ENCODE measurements at places on chromosomes 1 and 21. TPM values are rescaled to one million over a fixed set of nuclear protein-coding genes. Genes with fewer than 3 reads are reported as not detected.

Gene HCRTR1
- not detected for total RNA-seq

Gene OLFM3
- 0.39 TPM for total RNA-seq

Gene S100A7A
- not detected for total RNA-seq

Gene CACNA1S
- not detected for total RNA-seq

Gene ZBTB37
- total RNA-seq = 8.4 TPM

Gene ARMH1
- 2.3 TPM for total RNA-seq

Gene SYT6
- total RNA-seq = not detected

Gene DIRAS3
- 1.0 TPM for total RNA-seq

Gene ACKR1
- total RNA-seq = 19.2 TPM

Gene LPAR3
- total RNA-seq = 2.8 TPM

Gene GUCA2A
- 1,178 TPM for total RNA-seq

Gene CDCP2
- total RNA-seq = 0.14 TPM

Gene C1orf35
- 11.9 TPM for total RNA-seq

Gene SORT1
- 123 TPM for total RNA-seq

Gene SPOCD1
- total RNA-seq = 0.79 TPM

Gene PAPPA2
- 2.0 TPM for total RNA-seq

Gene SPATA6
- total RNA-seq = 11.2 TPM

Gene PLEKHO1
- total RNA-seq = 4.8 TPM

Gene USH2A
- total RNA-seq = 0.03 TPM

Gene SLC1A7
- total RNA-seq = 1.1 TPM

Gene KRTAP12-2
- total RNA-seq = not detected

Gene OR2T33
- total RNA-seq = not detected

Gene IL20
- total RNA-seq = not detected

Gene B3GALT5
- 115 TPM for total RNA-seq

Gene LRIG2
- total RNA-seq = 16.4 TPM

Gene ETV3L
- total RNA-seq = not detected

Gene SLC45A3
- total RNA-seq = 19.5 TPM

Gene CHI3L2
- 1.2 TPM for total RNA-seq

Gene SEC16B
- 4.7 TPM for total RNA-seq

Gene FAM43B
- total RNA-seq = 0.09 TPM

Gene CRYBG2
- total RNA-seq = 21.5 TPM

Gene GFI1
- total RNA-seq = 9.2 TPM

Gene TMCC2
- total RNA-seq = 1.2 TPM

Gene BRDT
- not detected for total RNA-seq

Gene OR6N1
- not detected for total RNA-seq

Gene GJA9
- total RNA-seq = 1.4 TPM

Gene CENPS
- total RNA-seq = 11.9 TPM

Gene SYCP1
- not detected for total RNA-seq

Gene CAPN8
- 87.8 TPM for total RNA-seq

Gene RGSL1
- not detected for total RNA-seq

Gene PROX1
- 18.5 TPM for total RNA-seq

Gene PGLYRP3
- not detected for total RNA-seq

Gene CYP4X1
- 2.2 TPM for total RNA-seq

Gene CFHR1
- not detected for total RNA-seq

Gene LGALS8
- 42.0 TPM for total RNA-seq

Gene PRMT6
- 13.4 TPM for total RNA-seq

Gene TMEM125
- 63.3 TPM for total RNA-seq

Gene CFAP107
- total RNA-seq = not detected

Gene CD101
- total RNA-seq = 2.8 TPM

Gene F13B
- not detected for total RNA-seq

Gene AKR1A1
- 186 TPM for total RNA-seq

Gene PCP4L1
- total RNA-seq = 2.6 TPM
